ENCODE measurements at places on chromosomes 3 and 15.

DNA sequence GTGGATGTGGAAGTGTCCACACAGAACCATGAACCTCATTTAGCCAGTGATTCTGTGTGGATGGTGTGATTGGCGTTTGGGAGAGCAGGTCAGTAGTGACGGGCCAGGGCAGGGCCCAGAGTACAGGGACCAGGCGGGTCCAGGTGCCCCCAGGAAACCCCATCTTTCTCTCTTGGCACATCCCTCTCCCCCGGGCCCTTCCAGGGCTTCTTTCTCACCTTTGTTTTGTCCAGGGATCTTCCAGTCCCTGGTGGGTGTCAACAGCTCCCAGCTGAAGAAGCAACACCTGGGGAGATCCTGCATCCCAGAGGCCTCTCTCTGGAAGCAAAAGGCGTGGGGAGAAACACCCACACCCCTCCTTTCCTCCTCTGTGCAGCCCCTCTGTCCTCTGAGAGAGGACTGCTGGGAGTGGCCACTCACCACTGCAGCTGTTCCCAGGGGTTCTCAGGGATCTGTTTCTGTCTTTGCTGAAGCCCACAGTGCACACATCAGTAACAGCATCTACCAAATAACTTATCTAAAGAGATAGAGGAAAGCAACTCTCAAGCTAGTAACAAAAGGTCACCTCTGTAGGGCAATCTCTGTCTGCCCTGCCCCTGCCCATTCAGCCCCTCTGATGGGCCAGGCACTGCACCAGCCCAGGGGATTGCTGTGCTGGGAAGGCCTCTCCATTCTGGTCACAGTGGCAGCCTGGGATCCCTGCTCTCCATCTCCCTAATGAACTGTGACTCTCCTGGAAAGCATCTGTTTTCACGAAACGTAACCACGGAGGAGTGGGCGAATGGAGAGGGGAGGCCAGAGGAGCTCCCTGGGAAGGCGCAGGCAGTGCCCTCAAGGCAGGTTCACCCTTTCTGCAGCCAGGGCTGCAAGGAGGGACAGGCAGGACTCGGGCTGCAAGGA is 98.3 kb upstream of the ALDH1A3 start:
- H3K4me1 ChIP-seq = no peaks in the 10 kb centered on the region
- H3K27me3 ChIP-seq = no peaks in the 10 kb centered on the region
- H3K27ac ChIP-seq = no peak overlapping the region
- no peak overlapping the region for H3K4me3 ChIP-seq
- DNase-seq = no peak

GRCh38 chr15:41927536-41927935 is 33.7 kb upstream of the SPTBN5 start:
- no peaks in the 10 kb centered on the region for H3K27me3 ChIP-seq
- H3K4me3 ChIP-seq = no peak overlapping the region
- no peak for DNase-seq
- H3K4me1 ChIP-seq = peaks cover 32% of the 10 kb centered on the region
- no peak overlapping the region for H3K27ac ChIP-seq

GRCh38 chr3:55474213-55474632 is 12.9 kb downstream of the WNT5A start:
- no peak for DNase-seq
- H3K4me3 ChIP-seq = no peak overlapping the region
- no peaks in the 10 kb centered on the region for H3K36me3 ChIP-seq

GRCh38 chr3:49351521-49352011 is 6.6 kb downstream of the GPX1 start:
- peaks cover 10% of the 10 kb centered on the region for H3K36me3 ChIP-seq
- no peak overlapping the region for H3K27ac ChIP-seq
- no peak for DNase-seq

DNA sequence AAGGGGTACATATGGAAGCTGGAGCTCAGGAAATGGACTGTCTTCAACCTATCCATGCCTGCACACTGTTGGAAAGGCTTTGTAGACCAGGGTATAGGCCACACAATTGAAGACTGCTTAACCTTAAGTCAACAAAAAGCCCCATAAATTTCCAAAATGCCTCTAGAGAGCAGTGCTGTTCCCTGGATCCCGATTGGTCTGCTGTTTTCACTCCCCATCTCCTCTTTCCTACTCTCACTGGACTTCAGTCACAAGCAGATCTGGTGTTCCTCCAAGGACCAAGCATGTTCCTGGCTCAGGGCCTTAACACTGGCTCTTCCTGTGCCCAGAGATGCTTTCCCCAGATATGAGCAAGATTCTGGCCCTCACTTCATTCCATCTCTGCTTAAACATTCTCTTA is 22.8 kb upstream of the LRRC34 start:
- no peak overlapping the region for H3K27ac ChIP-seq
- no peaks in the 10 kb centered on the region for H3K36me3 ChIP-seq
- no peak overlapping the region for H3K4me3 ChIP-seq
- H3K4me1 ChIP-seq = no peaks in the 10 kb centered on the region
- DNase-seq = no peak
- peaks cover 7% of the 10 kb centered on the region for H3K27me3 ChIP-seq

DNA sequence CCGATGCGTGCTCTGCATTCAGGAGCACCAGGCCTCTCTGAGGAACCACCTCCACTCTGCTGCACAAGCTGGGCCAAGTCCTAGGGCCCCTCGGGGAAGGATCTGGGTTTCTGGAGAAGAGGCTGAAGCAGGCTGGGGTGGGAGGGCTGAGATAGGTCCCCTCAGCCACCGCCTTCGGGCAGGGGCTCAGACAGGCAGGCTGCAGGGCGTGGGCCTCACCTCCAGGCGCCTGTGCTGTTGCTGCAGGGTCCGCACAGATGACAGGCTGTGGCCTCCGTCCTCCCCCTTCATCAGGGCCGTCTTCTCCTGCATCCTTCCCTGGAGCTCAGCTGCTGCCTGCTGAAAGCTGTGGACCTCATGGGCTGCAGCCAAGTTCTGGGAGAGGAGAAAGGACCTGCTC is 15.2 kb downstream of the PLA2G4B start:
- H3K27me3 ChIP-seq = no peaks in the 10 kb centered on the region
- no peak for DNase-seq
- H3K27ac ChIP-seq = no peak overlapping the region
- H3K4me3 ChIP-seq = no peak overlapping the region

DNA sequence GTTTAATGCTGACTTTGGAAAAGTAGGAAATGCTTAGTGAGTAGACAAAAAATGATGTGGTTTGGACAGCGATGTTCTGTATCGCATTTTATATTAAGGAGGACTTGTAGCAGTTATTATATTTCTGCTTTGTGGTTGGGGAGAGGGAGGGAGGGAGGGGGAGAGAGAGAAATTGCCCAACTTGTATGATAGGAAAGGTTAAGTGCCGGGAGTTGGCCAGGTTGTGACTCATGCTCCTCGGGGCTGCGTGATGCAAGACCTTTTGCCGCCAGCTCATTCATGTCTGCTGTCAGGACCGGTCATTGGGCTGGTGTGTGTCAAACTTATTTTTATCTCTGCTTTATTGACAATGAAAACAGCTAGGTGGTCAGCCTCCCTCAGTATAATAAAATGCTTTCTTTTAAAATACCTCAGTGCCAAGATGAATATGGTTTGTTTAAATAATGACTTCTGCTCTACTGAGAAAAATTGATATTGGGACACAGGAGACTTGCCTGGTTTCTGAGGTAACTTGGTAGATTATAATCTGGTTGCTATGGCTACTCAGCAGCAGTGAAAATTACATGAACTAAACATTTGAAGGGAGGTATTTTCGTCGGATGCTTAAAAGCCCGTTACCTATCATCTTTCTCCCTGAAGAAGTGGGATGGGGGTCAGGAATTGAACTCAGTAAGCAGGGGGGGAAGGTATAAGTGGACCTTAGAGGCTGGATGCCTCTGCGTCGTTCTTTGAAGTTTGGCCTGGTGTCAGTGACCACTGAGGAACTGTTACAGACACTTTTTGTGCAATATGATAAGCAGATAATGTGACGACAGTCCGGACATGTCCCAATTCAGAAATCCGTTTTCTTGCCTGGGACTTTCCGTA is 90.7 kb downstream of the FNDC3B start:
- H3K4me3 ChIP-seq = peak overlapping the region; percentile 17
- H3K36me3 ChIP-seq = peaks cover 31% of the 10 kb centered on the region
- H3K27me3 ChIP-seq = no peaks in the 10 kb centered on the region
- peaks cover 54% of the 10 kb centered on the region for H3K4me1 ChIP-seq

DNA sequence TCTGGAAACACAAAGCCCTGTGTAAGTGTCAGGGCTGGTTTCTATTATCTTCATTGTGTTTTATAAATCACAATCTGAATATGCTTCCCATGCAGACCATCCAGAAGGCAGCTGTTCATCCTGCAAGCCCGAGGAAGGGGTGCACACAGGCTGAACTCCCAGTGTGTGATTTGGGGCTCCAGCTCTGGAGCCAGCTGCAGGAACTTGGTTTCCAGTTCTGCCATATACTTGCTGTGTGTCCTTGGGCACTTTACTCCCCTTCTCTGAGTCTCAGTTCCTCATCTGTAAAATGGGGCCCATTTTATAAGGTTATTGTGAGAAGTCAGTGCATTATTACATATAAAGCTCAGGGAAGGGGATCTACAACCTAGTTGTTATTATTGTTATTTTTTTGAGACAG is 22.6 kb downstream of the CYP8B1 start:
- peak; percentile 9 for DNase-seq
- H3K36me3 ChIP-seq = no peaks in the 10 kb centered on the region
- no peaks in the 10 kb centered on the region for H3K27me3 ChIP-seq

DNA sequence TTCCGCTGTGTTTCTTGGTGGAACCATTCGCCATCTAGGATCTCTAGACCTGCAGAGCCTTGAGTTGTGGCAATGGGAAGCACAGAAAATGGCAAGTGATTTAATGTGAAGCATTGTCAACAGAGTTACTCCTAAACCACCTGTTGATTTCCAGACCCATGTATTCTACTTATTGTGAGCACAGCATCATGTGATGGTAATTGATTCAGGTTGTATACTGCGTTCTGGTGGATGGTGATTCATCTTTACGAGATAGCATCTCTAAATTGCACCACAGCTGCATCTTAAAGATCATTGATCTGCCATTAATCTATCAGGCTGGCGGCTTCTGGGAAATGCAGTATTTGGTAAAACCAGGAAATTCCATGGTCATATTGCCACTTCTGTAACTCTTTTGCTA is 7.4 kb downstream of the RTP4 start:
- H3K36me3 ChIP-seq = peaks cover 82% of the 10 kb centered on the region
- peaks cover 18% of the 10 kb centered on the region for H3K4me1 ChIP-seq
- no peaks in the 10 kb centered on the region for H3K27me3 ChIP-seq
- DNase-seq = no peak
- no peak overlapping the region for H3K27ac ChIP-seq

GRCh38 chr3:23594894-23595670 is 210.7 kb upstream of the UBE2E1 start:
- no peaks in the 10 kb centered on the region for H3K36me3 ChIP-seq
- no peaks in the 10 kb centered on the region for H3K4me1 ChIP-seq
- no peak overlapping the region for H3K4me3 ChIP-seq
- H3K27me3 ChIP-seq = peaks cover 3% of the 10 kb centered on the region
- DNase-seq = no peak
- H3K27ac ChIP-seq = no peak overlapping the region

DNA sequence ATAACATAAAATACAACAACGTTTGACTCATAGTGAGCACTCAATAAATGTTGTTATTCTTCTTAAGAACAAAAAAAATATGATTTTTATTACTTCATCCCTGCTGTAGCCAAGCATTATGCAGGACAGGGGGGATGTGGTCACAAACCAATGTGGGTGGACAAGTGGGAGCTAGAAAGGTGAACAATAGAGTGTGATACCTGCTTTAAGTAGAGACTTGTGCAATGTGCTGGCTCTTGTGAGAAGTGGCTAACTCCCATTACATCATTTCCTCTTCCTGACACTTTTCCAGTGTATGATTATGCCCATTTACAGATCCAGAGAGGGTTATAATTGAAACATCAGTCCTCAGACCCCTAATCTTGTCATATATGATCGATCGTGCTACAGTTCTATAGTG is 193.6 kb downstream of the UBE2E2 start:
- no peak overlapping the region for H3K27ac ChIP-seq
- no peaks in the 10 kb centered on the region for H3K27me3 ChIP-seq
- H3K36me3 ChIP-seq = no peaks in the 10 kb centered on the region
- DNase-seq = no peak

- peaks cover 49% of the 10 kb centered on the region for H3K36me3 ChIP-seq
- no peak overlapping the region for H3K27ac ChIP-seq
- no peak for DNase-seq
- H3K4me1 ChIP-seq = peaks cover 16% of the 10 kb centered on the region
Observed at GRCh38 chr15:84666373-84666772, 8.4 kb upstream of the NMB start.

- H3K4me3 ChIP-seq = peak overlapping the region; percentile 100
- peak overlapping the region; percentile 97 for H3K27ac ChIP-seq
- H3K4me1 ChIP-seq = peaks cover 43% of the 10 kb centered on the region
- H3K27me3 ChIP-seq = no peaks in the 10 kb centered on the region
- peaks cover 47% of the 10 kb centered on the region for H3K36me3 ChIP-seq
- no peak for DNase-seq
Observed at GRCh38 chr3:196079682-196080081, 2.2 kb downstream of the TFRC start.

All from activated CD8-positive, alpha-beta memory T cell treated with anti-CD3 and anti-CD28 coated beads, Interleukin-2, amount 10 ng/mL, durations not matched to agents 7 days and 5 days (primary cell).